ENCODE measurements at places on chromosomes 6 and 20.

DNA sequence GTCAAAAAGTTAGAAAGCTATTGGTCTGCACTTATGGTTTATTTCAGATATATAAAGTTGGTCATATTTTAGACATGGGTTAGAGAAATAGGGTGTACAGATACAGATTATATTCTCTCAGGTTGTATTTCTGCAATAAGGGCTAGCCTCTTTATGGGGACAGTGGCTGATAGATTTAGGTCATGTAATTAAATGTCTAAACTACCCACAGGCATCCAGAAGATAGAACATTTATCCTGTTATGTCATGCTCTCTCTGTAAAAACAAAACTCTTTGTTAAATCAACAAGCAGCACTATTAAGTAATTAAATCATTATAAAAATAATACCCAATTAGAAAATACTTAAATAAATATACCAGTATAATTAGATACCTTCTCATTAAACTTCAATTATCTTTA is 612.6 kb upstream of the CITED2 start:
- no peak for DNase-seq

DNA sequence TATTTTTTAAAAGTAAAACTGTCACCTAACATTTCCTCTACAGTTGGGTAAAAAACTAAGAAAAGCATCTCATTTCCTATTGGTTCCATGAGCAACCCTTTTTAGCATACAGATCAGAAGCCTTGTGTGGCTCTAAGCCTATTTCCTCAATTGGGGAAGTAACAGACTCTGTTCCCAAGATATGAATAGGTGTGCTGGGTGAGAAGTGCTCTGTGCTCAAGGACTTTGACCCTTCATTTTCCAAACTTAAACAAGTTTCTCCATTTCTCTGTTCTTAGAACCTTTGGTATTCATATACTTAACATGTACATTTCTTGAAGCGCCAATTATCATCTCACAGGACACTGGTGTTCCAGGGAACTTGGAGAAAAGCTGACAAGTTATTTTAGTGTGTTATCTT is 24.1 kb downstream of the CARMIL1 start:
- DNase-seq = no peak

- DNase-seq = no peak
Measured at GRCh38 chr20:36405255-36405654, 99.1 kb downstream of the DLGAP4 start.

DNA sequence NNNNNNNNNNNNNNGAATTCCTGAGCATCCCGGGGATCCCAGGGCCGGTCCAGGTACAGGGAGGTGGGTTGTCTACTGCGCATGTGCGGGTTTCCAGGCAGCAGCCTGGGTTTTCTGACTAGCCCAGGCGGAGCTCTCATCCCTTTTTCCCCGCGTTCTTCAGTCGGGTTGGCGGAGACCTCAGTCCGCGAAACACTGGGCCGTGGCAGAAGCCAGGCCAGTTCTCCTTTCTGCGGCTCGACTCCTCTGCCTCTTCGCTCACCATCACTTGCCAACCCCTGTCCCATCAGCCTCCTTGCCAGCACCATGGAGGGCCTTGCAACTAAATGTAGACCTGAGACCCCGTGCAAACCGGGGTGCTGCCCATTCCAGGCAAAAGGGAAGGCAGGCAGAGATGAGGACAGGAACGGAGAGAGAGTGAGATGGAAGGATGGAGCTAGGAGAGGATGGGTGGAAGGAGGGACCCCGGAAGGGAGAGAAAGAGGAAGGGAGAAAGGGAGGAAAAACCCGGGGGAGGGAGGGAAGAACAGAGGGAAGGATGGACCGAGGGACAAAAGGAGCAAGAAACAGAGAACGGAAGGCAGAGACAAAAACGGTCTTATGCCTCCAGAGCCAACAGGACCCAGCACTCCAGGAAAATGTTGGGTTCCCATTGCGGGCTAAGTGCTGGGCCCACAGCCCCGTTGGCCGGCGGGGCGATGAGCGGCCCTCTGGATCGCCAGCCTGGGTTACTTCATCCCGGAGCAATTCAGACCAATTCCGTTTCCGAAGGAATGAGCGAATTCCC is 445.4 kb upstream of the DEFB115 start:
- DNase-seq = no peak

- DNase-seq = no peak
Measured at GRCh38 chr20:44660581-44660980, 9.1 kb upstream of the ADA start.

DNA sequence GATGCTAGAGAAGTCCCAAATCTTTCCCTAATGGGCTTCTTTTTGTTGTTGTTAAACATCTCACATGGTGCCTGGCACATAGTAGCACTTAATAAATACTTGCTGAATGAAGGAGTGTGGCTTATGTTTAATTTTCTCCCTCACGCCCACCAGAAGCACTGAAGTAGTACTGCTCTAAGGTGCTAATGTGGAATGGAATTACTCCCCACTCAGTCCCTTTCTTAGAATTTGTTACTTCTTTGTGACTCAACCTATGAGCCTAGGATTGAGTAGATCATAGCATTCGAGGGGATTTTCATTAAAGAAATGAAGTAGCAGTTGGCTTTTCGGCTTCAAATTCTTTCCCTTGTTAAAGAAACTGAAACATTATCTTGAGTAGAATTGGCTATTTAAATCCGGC is 192.8 kb downstream of the CLIC5 start:
- no peak for DNase-seq

- DNase-seq = no peak
Measured at GRCh38 chr6:98944598-98945081, 3.1 kb downstream of the FBXL4 start.

DNA sequence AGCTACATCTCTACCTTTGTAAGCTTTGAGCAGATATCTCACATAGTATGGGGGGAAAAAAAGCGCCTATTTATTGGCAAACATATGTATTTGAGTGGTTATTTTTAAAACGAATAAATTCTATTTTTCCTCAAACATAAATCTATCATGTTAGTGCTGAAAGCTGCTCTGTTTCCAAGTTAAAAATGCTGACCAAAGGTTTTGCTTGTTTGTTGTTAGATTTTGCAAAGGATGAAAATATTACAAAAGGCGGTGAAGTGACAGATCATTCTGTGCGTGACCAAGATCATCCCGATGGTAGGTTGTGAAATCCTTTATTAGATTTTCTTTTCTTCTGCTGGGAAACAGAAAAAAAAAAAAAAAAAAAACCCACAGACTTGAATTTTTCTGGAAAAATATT is 605.9 kb downstream of the KIF16B start:
- no peak for DNase-seq

DNA sequence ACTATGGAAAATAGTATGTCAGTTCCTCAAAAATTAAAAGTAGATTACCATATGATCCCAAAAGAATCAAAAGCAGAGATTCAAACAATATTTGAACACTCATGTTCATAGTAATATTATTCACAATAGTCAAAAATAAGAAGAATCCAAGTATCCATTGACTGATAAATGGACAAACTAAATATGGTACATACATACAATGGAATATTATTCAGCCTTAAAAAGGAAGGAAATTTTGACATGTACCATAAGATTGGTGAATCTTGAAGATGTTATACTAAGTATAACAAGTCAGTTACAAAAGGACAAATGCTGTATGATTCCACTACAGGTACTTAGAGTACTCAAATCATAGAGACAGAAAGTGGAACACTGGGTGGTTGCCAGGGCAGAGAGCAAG is 88.3 kb upstream of the TMEM30A start:
- no peak for DNase-seq

DNA sequence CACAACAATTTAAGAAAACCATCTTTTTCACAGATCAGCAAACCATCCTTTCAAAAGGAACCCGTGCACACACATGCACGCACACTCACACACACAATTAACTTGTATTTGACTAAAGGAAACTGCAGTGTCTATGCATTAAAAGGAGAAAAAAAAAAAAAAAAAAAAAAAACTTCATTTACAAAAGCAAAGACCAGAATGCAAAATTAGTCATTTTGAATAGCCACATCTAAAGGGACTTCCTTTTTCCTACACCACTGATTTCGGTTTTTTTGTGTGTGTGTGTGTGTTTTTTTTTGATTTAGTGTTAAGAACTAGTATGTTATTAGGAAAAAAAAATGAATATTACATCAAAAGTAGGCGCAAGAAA is 6.3 kb downstream of the ZMYND8 start:
- no peak for DNase-seq

GRCh38 chr6:143486752-143487151 is 24.8 kb downstream of the FUCA2 start:
- DNase-seq = no peak

GRCh38 chr6:89138173-89138572 is 7.7 kb upstream of the PM20D2 start:
- DNase-seq = no peak

- DNase-seq = no peak
Measured at GRCh38 chr20:58690396-58691135, 2.0 kb upstream of the NPEPL1 start.

DNA sequence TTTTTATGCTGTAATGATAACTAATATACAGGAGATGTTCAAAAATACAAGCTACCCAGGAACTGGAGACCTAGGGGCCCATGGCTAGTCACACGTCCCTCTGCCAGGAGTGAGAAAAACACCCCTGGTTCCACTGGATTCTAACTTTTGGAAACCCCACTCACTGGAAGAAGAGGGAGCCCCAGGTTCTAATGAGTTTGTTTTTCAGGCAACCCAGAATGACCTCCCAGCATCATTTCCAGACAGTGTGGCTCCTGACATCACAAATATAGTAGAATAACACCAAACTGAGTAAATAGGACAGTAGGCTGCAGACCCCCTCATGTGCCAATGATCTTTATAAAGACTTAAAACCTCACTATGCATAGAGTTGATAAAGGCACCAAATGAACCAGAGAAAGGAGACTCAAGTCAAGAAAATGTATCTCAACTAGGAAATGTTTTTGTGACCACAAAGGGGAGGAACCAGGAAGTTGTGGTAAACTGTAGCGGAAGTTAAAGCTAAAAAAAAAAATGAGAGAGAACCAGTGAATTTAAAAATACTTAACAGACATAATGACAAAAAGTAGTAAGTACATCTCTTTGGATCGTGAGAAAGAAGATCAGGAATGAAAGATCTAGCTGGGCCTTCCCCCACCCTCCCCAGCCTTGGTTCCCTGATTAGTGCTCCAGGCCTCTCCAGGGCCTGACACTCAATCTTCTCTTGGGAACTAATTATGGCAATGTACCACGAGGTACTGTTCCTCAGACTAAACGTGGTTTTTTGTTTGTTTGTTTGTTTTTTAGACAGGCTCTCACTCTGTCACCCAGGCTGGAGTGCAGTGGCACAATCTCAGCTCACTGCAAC is 19.8 kb downstream of the HLA-E start:
- DNase-seq = no peak

DNA sequence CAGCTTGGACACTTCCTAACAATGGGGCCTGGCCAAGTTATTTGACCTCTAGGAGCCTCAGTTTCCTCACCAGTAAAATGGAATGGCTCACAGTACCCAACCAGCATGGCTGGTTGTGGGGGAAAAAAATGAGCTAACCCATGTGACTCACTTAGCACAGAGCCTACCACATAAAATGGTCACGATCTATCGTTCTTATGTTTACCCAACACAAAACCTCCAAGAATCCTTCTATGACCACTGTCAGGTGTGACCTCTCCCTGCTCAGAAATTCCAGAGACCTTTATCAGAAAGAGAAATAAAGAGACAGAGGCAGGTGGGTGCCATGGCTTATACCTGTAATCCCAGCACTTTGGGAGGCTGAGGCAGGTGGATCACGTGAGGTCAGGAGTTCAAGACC is 39.4 kb downstream of the BPIFB1 start:
- DNase-seq = no peak

DNA sequence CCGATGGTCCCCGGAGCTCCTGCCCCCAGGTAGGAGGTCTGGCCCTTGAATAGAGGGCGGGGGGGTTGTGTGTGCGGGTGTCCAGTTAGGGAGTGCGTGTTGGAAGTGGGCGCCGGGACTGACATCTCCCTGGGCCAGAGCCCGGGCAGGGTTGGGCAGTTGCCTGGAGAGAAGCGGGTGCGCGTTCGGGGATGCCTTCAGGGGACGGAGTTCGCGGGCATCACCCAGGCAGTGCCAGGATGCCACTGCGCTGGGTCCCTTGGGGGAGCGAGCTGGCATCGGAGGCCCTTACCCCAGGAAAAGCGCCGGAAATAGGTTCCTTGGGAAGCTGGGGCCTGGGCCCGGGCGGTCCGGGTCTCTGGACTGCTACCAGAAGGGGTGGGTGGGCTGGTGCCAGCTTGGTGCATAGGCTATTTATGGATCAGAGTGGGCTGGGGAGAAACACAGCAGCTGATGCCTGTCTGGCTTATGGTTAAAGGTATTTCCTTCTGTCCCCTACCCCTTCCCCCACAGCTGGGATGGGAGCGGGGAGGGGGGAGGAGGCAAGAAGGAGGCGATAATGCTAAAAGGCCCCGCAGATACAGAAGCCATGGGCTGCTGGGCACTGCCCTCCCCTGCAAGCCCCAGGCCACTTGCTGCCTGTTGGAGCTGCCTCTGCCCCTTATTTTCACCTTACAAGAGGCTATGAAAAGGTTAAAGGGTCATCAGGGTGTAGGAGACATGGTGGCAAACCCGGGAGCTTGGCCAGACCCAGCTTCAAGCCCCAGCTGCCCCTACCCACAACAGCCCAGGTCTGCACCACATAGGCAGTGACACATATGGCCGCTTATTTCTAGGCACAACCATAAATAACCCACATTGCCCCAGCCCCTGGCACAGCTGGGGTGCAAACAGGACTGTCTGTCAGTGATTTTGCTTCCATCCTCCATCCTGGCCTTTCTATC is 638 bp downstream of the PACSIN1 start:
- DNase-seq = no peak

GRCh38 chr6:16762268-16762549 is 949 bp upstream of the ATXN1 start:
- no peak for DNase-seq

DNA sequence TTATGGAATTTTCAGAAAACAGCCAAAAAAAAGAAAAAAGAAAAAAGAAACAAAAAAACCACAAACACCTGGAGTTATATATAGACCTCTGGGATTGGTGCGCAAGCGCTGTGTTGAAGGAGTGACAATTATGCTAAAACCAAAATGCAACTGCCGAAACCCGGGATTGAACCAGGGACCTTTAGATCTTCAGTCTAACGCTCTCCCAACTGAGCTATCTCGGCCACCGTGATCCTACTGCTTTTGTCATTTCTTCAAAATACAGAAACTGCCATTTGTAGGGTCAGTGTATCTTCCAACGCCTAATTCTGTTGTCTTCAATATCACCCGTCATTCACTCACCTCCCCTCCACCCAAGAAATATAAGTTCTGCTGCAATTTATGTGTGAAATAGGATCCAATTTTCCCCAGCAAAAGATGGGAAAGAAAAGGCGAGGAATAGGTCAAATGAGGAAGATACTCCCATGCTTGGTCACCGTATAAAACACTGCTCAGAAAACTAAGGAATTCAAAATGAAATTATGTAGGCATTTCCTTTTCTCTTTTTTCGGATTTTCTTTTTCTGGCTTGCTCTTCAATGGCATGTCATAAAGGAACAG is 116.0 kb downstream of the TRIM27 start:
- no peak for DNase-seq

GRCh38 chr20:20694591-20694990 is 17.9 kb downstream of the RALGAPA2 start:
- no peak for DNase-seq
